Stimulated activated CD4-positive, alpha-beta T cell treated with anti-CD3 and anti-CD28 coated beads, Interleukin-4, amount 100 ng/mL, for 48 hours (primary cell): ENCODE measurements at places on chromosomes 11 and 22.

DNA sequence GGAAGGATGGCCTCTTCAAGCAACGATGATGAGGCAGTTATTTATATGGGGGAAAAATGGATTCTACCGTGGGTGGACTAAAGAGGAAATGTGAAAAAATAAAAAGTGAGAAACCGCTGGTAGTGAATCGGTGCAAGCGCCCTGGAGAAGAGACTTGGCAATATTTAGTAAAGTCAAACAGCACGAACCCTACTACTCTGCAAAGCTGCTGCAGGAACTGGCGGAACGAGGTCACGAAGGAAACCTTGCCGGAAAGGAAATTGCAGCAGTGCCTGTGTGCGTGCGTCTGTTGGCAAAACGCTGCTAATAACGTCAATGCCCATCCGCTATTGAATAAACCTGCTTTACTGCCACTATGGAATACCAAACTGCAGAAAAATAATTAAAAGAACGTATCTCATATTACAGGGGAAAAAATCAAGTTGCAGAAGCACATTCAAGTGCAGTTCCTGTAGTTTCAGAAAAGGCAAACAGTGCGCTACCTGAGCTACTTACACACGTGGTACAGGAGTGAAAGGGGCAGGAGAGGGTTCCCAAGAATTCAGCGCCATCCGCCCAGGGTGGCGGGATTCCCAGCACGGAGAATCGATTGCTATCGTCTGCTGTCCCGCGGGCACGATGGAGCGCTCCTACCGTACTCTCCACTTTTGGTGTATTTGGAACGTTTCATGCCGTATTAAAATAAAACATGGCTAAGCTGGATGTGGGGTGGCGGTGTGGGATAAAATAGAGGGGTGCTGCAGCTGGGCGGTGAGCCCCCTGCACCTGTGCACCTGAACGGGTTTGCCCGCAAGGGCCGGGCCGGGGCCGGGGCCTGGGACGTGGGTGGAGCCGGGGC, 585 bp upstream of the NADSYN1 start:
- peak; percentile 35 for DNase-seq

DNA sequence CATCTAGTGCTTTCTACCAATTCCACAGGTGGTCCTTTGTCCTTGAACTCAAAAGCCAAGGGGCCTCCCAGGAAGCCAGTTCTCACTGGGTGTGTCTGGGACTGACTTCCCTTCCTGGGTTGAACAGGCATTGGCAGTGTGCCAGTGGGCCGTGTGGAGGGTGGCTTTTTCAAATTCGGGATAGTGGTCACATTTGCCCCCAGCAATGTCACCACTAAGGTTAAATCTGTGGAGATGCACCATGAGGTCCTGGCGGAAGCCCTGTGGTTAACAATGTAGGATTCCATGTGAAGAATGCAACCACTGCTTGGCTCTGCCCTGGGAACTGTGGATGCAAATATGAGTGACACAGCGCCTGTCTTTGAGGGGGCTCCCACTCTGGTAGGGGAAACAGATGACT, 53.2 kb upstream of the MTNR1B start:
- DNase-seq: no peak

- DNase-seq: no peak
Measured at GRCh38 chr11:119745112-119745511, 16.1 kb upstream of the NECTIN1 start.

GRCh38 chr22:47197773-47198500, 435.5 kb downstream of the TBC1D22A start:
- DNase-seq: no peak

- DNase-seq: no peak
Measured at GRCh38 chr22:31143537-31143936, 3.2 kb upstream of the PLA2G3 start.

DNA sequence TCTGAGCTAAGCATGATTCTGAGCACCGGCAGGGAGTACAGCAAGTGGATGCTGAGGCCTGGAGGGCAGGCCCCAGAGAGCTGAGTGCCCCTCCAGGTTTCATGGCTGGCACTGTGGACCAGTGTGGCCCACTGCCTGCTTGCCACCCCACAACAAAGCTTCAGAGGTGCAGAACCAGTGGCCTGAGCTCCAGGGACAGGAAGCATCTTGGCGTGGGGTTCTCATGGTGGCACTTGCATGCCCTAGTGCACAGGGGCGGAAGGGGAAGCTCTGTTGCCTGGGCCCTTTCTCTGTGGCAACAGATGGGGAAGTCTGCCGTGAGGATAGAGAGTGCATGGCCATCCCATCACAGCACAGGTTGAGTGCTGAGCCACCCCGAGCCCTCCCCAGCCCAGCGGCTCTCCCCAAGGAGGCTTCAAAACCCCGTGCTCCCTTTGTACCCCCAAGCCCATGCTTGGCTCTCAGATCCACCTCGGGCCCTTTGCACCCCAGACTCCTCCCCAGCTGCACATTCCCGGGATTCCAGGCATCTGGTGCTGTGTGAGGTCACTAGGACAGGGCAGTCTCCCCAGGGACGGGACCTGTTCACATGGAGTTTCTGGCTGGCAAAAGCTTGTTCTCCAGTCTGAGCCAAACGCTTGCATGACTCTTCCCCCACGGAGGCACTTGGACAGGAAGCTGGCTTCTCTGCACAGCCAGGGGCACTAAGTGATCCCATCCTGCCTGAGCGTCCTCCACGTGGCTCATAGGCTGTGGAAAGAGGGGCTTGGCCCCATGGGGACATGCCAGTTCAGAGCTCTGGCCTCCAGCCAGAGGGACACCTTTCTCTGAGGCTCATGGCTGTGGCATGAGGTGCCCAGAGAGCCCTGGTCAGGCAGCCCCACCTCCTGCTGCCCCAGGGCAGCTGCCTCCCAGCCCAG, 4.2 kb downstream of the SLC25A1 start:
- no peak for DNase-seq

- no peak for DNase-seq
Measured at GRCh38 chr11:35308157-35308556, 111.2 kb downstream of the SLC1A2 start.

- DNase-seq: no peak
Measured at GRCh38 chr11:125239585-125240560, 75.3 kb downstream of the PKNOX2 start.

DNA sequence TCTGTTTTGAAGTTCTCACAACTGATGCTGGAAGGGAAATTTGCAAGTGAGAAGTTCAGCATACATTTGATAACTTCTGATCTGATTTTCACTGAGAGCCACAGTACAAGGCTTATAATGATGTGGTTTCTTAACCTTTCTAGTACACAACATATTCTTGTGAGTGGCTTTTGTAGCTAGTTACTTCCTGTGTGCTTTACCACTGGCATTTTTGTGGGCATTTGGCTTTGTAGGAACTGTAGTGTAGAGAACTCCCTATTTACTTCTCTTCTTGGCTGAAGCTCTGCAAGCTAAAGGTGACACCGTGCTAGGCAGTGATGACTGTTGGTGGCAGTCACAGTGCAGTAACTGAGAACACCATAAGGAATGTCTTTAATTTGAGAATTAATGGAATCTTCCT, 14.9 kb downstream of the USP47 start:
- no peak for DNase-seq

DNA sequence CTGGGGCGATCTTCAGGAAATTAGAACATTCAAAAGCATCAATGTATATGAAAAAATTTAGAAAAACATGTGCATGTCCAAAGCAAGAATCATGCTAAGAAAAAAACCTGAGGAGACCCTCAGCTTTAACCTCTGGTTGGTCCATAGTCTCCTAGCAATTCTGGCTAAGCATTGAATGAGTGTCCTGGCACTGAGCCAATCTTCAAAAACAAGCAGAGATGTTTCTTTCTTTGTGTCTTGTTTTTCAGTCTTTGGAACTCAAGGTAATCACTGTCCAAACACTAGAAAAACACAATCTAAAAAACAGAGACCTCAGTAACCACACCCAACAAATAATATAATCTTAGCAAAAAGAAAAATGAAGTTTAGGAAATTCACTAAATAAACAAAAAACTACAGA, 205.4 kb upstream of the CARD18 start:
- no peak for DNase-seq

DNA sequence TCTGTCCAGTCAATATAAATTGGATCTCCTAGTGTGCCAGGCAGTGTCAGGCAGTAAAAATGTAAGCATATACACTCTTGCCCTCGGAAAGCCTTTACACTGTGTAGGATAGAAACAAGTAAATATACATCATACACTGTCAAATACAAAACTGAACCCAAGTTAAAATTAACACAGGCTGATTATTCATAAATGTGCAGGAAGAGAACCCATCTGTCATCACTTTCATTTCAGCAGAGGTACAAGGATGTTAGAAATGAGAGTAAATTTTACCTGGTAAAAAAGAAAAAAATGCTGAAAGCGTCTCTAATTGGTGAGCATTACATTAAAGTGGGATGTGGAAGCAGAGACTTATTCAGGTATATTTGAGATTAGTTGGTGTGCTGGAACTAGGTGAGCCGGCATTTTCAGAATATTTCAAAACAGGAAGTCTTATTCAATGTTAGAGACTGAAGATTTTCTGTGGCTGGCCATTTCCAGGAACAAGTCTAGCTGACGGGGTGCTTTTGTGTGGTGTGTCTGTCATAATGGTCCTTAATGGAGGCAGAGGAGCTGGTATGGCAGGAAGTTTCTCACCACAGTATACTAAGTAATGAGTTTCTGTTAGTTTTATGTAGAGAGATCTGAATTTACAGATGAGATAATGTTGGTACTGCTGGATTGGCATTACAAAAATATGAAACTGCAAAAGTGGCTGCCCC, 192.6 kb downstream of the CASP12 start:
- DNase-seq: peak; percentile 63

- DNase-seq: no peak
Measured at GRCh38 chr11:14894657-14895598, 2.9 kb upstream of the CYP2R1 start.

- no peak for DNase-seq
Measured at GRCh38 chr11:90124371-90124770, 10.1 kb upstream of the NAALAD2 start.

- DNase-seq: no peak
Measured at GRCh38 chr22:36364255-36365019, 23.3 kb downstream of the MYH9 start.

- DNase-seq: no peak
Measured at GRCh38 chr11:67500831-67501715, 4.1 kb downstream of the PITPNM1 start.

DNA sequence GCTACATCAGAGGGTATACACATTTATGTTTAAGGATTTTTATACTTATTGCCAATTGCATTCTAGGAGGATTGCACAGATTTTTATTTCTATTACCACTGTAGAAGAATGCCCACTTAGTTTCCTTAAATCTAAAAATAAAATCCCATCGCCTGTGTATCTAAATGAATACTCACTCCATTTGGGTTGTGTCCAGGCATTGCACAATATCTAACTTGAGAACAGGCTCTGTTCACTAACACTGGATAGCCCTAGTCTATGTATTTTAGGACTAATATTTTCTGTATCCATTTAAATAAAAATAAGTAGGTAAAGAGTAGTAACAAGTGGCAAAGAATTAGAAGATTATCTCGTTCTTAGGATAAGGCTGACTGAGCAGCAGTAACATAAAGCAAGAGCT, 4.1 kb downstream of the C11orf52 start:
- DNase-seq: no peak

- DNase-seq: no peak
Measured at GRCh38 chr22:21074102-21074715, 28.5 kb downstream of the LRRC74B start.

DNA sequence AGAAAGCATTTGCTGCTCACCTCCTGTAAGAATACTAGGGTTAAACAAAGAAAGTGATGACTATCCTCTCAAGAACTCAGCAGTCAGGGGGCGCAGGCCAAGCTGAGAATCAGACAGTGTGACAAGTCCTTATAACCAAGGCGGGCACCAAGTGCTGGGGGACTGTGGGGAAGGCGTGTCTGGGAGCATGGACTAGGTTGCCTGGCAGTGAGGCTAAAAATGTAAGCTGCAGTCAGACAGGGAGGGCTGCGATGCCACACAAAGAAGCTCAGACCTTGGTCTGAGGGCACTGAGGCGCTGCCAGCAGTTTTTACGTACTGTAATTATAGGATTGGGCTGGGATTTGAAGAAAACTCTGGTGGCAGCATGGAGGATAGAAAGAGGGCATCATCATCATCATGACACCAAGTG, 73.7 kb downstream of the FLI1 start:
- DNase-seq: no peak

GRCh38 chr11:33290319-33290718, 33.1 kb downstream of the HIPK3 start:
- no peak for DNase-seq

GRCh38 chr11:267491-267994, 10.7 kb upstream of the NLRP6 start:
- no peak for DNase-seq

GRCh38 chr22:19080853-19081252, 41.4 kb downstream of the DGCR2 start:
- no peak for DNase-seq

- no peak for DNase-seq
Measured at GRCh38 chr22:48239461-48240147, 1477.2 kb downstream of the TBC1D22A start.

- no peak for DNase-seq
Measured at GRCh38 chr22:49756201-49756600, 71.5 kb downstream of the BRD1 start.

- DNase-seq: peak; percentile 63
Measured at GRCh38 chr11:3642071-3642951, 519 bp upstream of the ART5 start.

DNA sequence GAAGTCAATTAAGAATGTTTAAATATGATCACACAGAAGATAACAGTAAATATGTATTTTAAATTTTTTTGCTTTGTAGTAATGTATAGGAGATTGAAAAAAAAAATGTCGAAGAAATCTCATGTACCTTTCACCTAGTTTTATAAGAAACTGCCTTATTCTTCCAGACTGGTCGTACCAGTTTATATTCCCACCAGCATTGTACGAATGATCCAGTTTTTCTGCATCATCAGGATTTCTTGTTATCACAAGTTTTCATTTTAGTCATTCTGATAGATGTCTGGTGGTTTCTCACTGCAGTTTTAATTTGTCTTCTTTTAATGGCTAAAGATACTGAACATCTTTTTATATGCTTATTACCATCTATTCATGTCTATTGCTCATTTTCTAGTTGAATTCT, 101.8 kb upstream of the CTSC start:
- DNase-seq: no peak

GRCh38 chr11:88178191-88178590, 2.9 kb upstream of the RAB38 start:
- no peak for DNase-seq

DNA sequence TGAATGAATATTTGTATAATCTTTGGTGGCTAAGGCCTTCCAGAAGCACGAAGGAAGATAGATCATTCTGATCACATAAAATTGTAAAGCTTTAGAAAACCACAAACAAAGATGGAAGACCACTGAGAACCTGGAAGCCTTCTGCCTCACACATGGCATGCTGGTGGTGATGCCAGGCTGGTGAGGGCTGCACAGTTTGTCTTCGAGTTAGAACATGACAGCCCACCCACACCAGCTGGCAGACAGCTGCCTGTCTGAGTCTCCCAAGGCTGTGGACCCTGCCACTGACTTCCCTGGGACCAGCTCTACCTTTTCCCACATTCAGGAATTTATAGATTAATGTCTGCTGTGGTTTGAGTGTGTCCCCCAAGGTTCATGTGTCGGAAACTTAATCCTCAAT, 48.8 kb upstream of the B3GAT1 start:
- no peak for DNase-seq

GRCh38 chr11:133904818-133905515, 51.8 kb downstream of the IGSF9B start:
- DNase-seq: no peak
